ENCODE measurements at places on chromosomes 7 and 10.
A peak's percentile ranks its signal among the peaks of the same experiment; 100 is the strongest.

DNA sequence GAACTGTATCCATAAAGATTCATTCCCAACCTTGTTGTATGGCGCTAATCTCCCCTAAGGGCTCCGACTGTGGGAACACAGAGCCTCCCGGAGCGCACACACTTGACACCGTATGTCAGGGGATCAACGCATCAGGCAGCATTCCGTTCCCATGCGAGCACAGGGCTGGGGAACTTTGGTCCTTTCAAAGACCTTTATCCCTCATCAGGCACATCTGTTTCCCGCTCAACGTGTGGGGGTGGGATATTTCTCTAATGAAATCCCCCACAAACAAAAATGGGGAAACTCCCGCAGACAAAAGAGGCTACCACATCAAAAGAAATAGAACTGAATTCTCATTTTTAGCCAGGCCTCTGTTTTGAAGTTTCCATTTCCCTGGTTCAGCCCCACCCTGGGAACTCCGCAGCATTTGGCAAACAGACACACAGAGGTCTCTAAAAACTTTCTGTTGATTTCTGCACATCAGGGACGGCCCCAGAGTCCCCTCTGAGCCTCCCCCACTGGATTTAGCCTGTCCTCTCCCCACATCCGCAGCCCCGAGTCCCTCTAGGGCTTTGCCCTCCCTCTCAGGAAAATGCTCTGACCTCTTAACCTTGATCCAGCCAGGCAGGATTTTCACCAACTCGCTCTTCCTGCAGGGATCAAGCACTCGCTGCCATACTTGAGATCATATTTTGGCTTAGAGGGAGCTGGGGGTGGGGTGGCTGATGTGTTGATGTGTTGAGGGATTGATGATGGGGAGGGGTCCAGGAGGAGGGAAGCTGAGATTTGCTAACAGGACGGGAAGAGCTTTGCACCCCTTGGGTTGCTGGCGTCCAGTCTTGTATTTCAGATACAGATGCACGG lies 6.6 kb downstream of the CPA5 start:
- DNase-seq, result no peak

GRCh38 chr10:24440817-24441797 lies 232.2 kb downstream of the KIAA1217 start:
- no peak for DNase-seq

GRCh38 chr7:96250776-96251361 lies 71.0 kb downstream of the SLC25A13 start:
- DNase-seq, result no peak

GRCh38 chr7:139693651-139694388 lies 84.0 kb downstream of the HIPK2 start:
- no peak for DNase-seq

- peak; percentile 71 for DNase-seq
These were observed 135.9 kb upstream of the PODXL start for GRCh38 chr7:131692131-131692960.

DNA sequence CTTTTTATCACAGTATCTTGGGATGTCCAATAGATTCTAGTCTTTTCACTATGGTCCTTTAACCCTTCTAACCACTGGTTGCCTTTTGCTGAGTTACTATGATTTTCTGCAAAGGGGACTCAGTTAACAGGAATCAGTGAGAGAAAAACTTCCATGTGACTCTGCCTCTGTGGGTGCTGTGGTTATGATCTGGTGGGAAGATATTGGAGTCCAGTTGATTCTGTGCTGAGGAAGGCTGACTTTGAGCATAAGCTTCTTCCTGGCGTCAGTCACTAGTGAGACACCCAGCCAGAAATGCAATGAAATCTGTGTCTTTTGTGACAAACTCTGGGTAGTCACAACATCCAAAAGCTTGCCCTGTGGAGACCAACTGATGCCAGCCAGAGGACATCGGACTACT lies 648.0 kb downstream of the SUGCT start:
- no peak for DNase-seq

GRCh38 chr7:111192614-111193413 lies 101.9 kb downstream of the LRRN3 start:
- no peak for DNase-seq

Data from AG08396 (cell line).